NCI-H146 (cell line): ENCODE measurements at places on chromosomes 5 and 9.

GRCh38 chr5:111280282-111280951 lies 56.2 kb downstream of the CAMK4 start:
- DNase-seq = no peak

DNA sequence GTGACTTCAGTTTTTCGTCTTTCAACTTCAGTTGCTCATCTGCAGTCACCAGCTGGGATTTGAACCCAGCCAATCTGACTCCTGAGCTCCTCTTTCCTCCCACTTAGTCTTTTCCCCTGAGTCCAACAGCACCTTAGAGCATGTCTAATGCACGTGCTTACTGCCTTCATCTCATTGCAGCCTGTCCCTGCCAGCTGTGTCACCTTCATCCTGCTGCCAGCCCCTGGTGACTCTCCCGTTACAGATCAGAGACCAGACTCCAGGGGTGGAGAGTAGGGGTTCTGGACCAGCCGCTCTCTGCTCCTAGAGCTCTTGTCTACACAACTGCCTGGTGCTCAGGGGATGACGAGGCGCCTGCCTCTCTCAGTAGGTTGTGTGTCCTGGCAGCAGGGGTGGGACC lies 132.9 kb upstream of the LMX1B start:
- DNase-seq = peak; percentile 2

DNA sequence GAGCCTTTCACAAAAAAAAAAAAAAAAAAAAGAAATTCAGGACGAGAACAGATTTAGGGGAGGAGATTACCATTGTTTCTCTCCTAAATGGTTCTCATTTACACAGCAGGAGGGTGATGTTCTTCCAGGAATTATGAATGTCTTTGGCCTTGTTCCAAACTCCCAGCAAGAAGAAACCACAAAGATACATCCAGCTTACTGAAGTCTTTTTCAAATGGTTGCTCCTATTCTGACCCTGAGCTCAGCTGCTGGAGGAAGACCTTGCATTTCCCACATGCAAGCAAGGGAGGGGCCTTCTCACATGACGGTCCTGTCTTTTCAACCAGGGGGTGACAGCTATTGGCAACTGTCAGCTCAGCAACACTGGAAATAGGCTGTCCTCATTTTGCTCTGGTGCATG lies 203.0 kb upstream of the VLDLR start:
- peak; percentile 95 for DNase-seq

DNA sequence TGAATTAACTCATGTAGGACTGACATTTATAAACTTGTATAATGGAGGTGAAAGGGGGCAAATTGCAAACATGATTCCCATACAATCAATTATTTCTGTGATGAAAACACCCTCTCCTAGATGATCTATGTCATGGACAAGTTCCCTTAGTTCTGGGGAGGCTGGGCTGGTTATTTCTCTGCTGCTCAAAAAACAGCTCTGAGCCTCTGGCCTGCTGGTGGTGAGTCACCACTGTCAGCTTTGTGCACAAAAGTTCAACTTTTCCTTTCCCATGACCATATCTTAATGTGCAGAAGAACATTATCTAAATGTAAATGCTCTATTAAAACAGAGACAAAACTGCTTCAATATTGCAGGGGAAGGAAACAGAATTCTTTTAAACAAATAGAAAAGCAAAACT lies 85.0 kb downstream of the HMHB1 start:
- DNase-seq = no peak

GRCh38 chr5:153342487-153342886 lies 148.0 kb upstream of the GRIA1 start:
- no peak for DNase-seq

DNA sequence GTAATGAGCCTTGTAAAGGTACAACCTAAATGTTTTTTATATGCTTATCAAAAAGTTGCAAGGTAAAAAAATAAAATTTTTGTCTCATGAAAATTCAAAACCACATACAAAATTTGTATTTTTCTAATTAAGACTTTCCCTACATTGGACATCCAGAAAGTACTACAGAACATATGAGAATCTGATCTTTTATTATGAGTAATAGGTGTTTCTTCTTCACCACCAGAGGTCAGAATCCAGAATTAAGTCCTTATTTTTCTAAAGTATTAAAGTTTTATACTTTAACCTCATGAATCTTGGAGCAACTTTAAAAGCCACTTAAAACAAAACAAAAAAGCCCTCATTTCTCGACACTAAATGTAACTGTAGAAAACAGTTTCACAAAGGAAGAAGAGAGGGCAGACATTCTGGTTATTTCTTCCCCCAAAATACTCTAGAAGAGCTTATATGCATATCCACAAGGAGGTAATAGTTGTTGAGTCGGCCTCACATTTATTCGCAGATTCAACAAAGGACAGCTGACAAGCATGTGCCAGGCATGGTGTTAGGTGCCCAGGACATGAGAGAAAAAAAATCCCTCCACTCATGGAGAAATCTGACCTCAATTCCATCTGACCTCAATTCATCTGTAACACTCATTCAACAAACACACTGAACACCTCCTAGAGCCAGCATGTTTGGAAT lies 69.3 kb downstream of the MLLT3 start:
- no peak for DNase-seq

- DNase-seq = no peak
These were observed 480.7 kb downstream of the DMAC1 start for GRCh38 chr9:7318920-7319319.

GRCh38 chr5:103894882-103895281 lies 332.3 kb upstream of the NUDT12 start:
- peak; percentile 59 for DNase-seq

DNA sequence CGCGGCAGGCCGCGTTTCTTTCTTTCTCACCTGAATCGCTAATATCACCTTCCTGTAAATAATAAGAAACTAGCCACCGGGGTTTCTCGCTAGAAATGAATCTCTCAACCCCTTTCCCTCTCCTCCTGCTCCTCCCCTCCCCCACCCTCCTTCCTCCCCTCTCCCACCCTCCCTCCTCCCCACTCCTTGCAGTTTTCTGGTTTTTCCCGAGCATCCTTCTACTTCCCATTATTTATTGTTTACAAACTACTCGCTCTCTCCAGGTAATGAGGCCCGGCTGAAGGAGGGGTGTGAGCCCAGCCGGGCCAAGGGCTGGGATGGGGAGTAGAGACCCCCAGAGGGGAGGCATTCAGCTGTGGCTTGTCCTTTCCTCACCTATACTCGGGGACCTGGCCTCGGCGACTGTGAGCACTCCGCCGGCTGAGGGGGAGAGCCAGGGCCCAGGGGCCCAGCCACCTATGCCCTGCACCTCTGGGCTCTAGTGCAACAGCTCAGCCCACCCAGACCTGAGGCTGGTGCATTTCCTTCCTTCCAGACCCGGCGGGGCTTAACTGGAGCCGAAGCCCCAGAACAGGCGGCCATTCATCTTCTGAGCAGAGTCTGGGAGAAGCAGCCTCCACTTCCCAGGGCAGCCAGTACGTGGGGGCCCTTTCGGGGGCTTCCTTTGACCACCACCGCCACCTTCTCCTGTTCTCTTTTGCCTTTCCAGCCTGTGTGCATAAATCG lies 2.1 kb upstream of the IRX4 start:
- no peak for DNase-seq

- DNase-seq = no peak
These were observed 40.5 kb upstream of the SH3PXD2B start for GRCh38 chr5:172494630-172495505.

DNA sequence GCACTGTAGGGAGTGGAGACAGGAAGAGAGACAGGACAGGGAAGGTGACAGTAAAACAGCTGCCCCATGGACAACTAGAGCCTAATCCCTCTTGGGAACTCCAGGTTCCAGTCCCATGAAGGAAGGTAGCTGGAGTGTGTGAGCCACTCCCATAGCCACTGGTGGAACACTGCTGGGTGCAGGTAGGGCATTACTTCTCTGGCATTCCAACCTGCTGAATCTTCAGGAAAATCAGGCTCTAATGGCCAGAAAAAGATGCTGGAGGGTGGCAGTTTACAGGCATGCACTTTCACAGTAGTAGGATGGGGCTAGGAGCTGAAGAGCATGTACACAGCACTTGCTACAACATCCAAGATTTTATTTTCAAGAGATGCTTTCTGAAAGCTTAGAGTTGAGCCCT lies 259.4 kb downstream of the AUH start:
- DNase-seq = no peak
